MCF 10A (cell line): ENCODE measurements at places on chromosomes 2 and 18. TPM values are rescaled to one million over a fixed set of nuclear protein-coding genes. Genes with fewer than 3 reads are reported as not detected.

KRTCAP3 gene
- 4.1 and 6.9 TPM in 2 replicates for total RNA-seq

ALPG gene
- total RNA-seq, result not detected in 2 replicates

ABCA12 gene
- 36.1 and 37.8 TPM in 2 replicates for total RNA-seq

AKAIN1 gene
- total RNA-seq, result not detected in 2 replicates

DNA sequence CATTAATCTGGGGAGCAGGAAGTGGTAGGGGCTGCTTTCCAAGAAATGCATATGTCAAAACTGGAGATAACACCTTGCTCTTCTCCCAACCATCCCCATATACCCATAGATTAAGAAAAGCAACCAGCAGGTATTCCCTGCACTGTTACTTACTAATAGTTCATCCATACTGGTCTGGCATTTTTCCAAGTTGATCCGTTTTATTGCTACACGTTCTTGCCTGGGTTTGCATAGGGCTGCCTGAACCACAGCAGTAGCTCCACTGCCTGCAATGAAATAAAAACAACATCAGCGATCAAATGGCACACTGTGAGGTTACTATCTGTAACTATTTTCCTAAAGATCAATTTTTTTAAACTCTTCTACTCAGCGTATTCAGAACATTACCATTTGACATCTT, 65.6 kb downstream of the STK39 start:
- DNase-seq, result peak; percentile 9
- peaks cover 14% of the 10 kb centered on the region for H3K36me3 ChIP-seq
- H3K27me3 ChIP-seq, result no peaks in the 10 kb centered on the region
- H3K27ac ChIP-seq, result no peak overlapping the region

DNA sequence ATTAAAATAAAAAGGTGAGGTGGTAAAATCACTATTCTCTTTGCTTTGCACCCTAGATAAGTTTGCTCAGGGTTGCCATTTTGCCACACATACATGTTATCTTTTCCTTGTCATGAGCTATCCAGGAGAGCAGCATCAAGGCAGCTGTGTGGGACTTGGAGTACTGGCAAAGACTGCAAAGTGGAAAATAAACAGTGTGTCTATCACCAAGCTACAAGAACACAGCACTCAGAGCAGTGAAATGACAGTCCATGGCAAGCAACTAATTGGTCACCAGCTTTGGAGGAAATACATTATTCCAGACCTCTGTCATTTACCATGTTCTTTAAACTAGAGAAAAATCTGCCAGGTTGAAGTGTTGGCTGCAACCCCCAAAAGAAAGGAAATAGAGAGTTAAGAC, 687.8 kb upstream of the FANCL start:
- H3K27ac ChIP-seq, result no peak overlapping the region
- H3K4me1 ChIP-seq, result peaks cover 14% of the 10 kb centered on the region
- no peak for DNase-seq

DNA sequence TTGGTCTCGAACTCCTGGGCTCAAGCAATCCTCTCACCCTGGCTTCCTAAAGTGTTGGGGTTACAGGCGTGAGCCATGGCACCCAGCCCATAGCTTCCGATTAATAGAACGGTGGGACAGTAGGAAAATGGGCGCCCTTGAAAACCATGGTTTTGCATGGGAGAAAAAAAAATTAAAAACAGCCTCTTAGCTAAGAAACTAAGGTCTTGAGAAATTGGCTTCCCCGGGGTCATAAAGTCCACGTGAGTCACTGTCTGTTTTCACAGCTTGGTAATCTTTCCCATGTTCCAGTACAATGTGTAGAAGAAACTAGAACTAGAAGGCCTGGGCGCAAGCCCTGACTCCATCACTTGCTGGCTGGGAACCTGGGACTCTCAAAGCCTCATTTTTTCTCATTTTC, 20.7 kb downstream of the B3GNT2 start:
- H3K27ac ChIP-seq, result peak overlapping the region; percentile 61
- H3K36me3 ChIP-seq, result peaks cover 6% of the 10 kb centered on the region
- H3K4me3 ChIP-seq, result no peak overlapping the region

GRCh38 chr2:28618221-28619141, 122.6 kb downstream of the PLB1 start:
- no peaks in the 10 kb centered on the region for H3K27me3 ChIP-seq
- no peaks in the 10 kb centered on the region for H3K36me3 ChIP-seq
- peak overlapping the region; percentile 55 for H3K27ac ChIP-seq
- H3K4me3 ChIP-seq, result no peak overlapping the region
- no peak for DNase-seq
- H3K4me1 ChIP-seq, result peaks cover 27% of the 10 kb centered on the region

DNA sequence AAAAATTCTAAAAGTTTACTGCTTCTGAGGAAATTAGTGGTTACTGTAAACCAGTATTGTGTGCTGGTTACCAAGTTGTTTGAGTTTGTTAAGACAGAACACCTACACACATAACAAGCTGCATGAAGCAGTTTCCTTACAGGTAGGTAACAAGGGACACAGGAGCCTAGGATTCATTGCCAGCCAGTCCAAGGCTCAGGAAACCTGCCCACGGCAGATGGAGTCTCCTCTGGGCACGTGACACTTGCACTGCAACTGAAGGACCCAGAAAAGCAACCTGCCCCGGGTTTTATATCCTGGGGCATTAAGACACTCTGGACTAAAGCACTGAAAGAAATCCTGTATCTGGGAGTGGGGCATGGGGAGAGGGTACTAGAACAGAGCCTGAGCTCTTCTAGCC, 639.3 kb downstream of the ADCYAP1 start:
- no peaks in the 10 kb centered on the region for H3K27me3 ChIP-seq
- no peak overlapping the region for H3K27ac ChIP-seq
- no peak overlapping the region for H3K4me3 ChIP-seq

LYG1 gene
- 0.42 and 1.2 TPM in 2 replicates for total RNA-seq

DNA sequence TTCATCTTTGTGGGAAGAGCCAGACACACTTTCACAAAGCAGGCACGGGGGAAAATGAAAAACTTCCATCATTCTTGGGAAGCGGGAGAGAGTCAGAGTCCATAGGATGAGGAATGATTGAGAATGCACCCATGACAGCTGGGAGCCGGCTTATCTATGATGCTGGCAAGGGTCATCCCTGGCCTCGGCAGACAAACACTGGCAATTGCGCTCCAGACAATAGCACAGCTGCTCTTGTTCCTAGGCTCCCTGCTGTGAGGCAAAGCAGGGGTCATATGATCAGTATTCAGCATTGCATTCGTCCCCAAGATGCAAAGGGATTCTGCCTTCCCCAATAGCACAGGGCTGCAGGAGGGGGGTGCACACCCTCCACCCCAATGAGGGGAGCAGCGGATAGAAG, 33.0 kb downstream of the CYRIA start:
- peaks cover 8% of the 10 kb centered on the region for H3K4me1 ChIP-seq
- no peaks in the 10 kb centered on the region for H3K27me3 ChIP-seq
- no peak overlapping the region for H3K4me3 ChIP-seq
- no peak overlapping the region for H3K27ac ChIP-seq
- no peak for DNase-seq
- H3K36me3 ChIP-seq, result no peaks in the 10 kb centered on the region

- no peaks in the 10 kb centered on the region for H3K36me3 ChIP-seq
- peaks cover 38% of the 10 kb centered on the region for H3K27me3 ChIP-seq
- no peak for DNase-seq
- H3K27ac ChIP-seq, result no peak overlapping the region
- no peak overlapping the region for H3K4me3 ChIP-seq
Observed at GRCh38 chr2:236507393-236508085, 62.1 kb upstream of the ACKR3 start.

CXCR1 gene
- 0.12 TPM in 1 of 2 replicates, not detected in the other for total RNA-seq

- no peak overlapping the region for H3K27ac ChIP-seq
- peaks cover 6% of the 10 kb centered on the region for H3K36me3 ChIP-seq
- H3K4me3 ChIP-seq, result no peak overlapping the region
- no peaks in the 10 kb centered on the region for H3K27me3 ChIP-seq
Observed at GRCh38 chr2:233044974-233045605, 12.6 kb downstream of the NEU2 start.

ITGA4 gene
- 0.19 and 0.42 TPM in 2 replicates for total RNA-seq

GRCh38 chr18:38421021-38421420, 855.4 kb upstream of the CELF4 start:
- no peaks in the 10 kb centered on the region for H3K4me1 ChIP-seq
- no peaks in the 10 kb centered on the region for H3K36me3 ChIP-seq
- H3K4me3 ChIP-seq, result no peak overlapping the region
- no peak overlapping the region for H3K27ac ChIP-seq
- H3K27me3 ChIP-seq, result no peaks in the 10 kb centered on the region

SNTG2 gene
- total RNA-seq, result not detected in 2 replicates

GRCh38 chr2:9897846-9898245, 53.6 kb upstream of the GRHL1 start:
- H3K4me1 ChIP-seq, result peaks cover 33% of the 10 kb centered on the region
- DNase-seq, result no peak
- H3K27me3 ChIP-seq, result no peaks in the 10 kb centered on the region

- no peaks in the 10 kb centered on the region for H3K4me1 ChIP-seq
- DNase-seq, result no peak
- H3K4me3 ChIP-seq, result no peak overlapping the region
- H3K27me3 ChIP-seq, result no peaks in the 10 kb centered on the region
- no peak overlapping the region for H3K27ac ChIP-seq
Observed at GRCh38 chr2:48015421-48015820, 109.1 kb upstream of the FBXO11 start.

DNA sequence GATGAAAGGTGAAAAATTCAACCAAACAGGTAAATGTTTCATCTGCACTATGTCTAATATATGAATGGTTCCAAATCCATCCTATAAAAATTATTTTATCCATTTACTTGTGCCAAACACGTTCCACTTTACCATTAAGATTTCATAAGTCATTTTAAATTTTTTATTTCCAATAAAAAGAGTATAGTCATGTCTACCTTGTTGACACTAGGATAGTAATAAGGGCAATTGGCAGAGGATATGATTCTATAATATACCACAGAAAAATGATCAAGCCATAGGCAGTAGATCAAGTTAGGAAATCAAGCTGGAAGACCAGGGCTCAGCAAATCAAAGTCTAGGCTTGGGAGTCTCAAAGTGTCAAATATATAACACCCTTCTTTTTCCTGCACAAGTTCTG, 384.3 kb downstream of the METTL4 start:
- H3K27me3 ChIP-seq, result no peaks in the 10 kb centered on the region
- H3K27ac ChIP-seq, result no peak overlapping the region
- DNase-seq, result no peak
- H3K4me3 ChIP-seq, result no peak overlapping the region
- no peaks in the 10 kb centered on the region for H3K36me3 ChIP-seq

C2orf92 gene
- total RNA-seq, result 5.3 and 7.6 TPM in 2 replicates

DNA sequence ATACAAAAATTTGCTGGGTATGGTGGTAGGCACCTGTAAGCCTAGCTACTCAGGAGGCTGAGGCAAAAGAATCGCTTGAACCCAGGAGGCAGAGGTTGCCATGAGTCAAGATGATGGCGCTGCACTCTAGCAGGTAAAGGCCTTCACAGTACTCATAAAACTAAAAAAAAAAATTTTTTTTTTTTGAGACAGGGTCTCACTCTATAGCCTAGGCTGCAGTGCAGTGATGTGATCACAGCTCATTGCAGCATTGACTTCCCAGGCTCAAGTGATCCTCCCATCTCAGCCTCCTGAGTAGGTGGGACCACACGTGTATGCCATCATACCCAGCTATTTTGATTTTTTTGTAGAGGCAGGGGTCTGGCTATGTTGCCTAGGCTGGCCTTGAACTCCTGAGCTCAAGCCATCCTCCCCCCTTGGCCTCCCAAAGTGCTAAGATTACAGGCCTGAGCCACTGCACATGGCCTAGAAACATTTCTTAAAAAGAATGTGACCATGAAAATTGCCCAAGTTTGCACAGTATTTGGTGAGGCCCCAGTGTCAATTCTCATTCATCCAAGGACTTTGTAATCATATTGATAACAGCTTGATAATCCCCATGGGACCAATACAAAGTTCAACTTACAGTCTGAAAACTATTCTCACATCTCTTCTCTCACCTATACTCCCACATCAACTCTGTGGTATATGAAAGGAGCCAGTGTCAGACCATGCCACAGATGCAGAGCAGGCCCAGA, 64.2 kb upstream of the MYCN start:
- H3K27me3 ChIP-seq, result no peaks in the 10 kb centered on the region
- H3K4me3 ChIP-seq, result no peak overlapping the region
- DNase-seq, result no peak

- H3K27ac ChIP-seq, result no peak overlapping the region
- no peaks in the 10 kb centered on the region for H3K27me3 ChIP-seq
- no peak for DNase-seq
Observed at GRCh38 chr18:13895505-13896033, 19.8 kb downstream of the MC2R start.

DNA sequence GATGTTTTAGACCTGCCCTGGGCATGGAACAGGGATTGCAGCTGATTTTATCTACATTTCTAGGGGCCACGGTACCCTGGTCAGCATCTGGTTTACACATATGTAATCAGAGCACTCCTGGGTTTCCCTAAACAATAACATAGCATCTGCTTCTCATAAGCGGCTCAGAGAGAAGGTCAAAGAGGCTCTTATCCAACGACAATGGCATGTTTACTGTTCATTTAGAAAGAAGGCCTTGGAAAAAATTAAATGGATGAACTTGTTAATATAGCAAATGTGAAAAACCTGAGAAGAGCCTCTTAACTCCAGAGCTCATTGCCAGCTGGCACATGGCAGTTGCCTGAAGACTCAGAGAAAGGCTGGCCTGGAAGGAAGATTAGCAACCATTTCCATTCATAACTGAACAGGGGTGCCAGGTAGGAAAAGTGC, 202.8 kb upstream of the THUMPD2 start:
- no peaks in the 10 kb centered on the region for H3K36me3 ChIP-seq
- H3K27me3 ChIP-seq, result no peaks in the 10 kb centered on the region
- H3K4me1 ChIP-seq, result no peaks in the 10 kb centered on the region
- no peak overlapping the region for H3K4me3 ChIP-seq
- no peak overlapping the region for H3K27ac ChIP-seq

DNA sequence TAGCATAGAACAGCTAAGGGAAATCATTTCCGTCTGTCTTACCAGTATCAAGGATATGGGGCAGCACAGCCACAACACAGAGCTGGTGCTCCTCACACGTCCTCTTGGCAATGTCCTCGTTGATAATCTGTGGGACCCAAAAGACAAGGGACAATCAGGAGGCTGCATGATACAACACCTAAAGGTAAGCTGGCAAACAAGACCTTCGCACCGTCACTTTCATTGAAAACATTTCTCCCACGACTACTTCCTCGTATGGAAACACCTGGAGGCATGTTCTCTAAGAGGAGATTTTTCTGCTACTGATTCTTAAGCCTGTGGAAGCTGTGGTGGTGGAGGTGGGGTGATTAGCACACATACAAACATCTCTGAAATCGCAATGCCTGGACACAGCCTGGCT, 23.7 kb downstream of the PDIA6 start:
- no peak for DNase-seq
- no peaks in the 10 kb centered on the region for H3K27me3 ChIP-seq
- H3K36me3 ChIP-seq, result peaks cover 92% of the 10 kb centered on the region
- H3K4me3 ChIP-seq, result no peak overlapping the region
- H3K4me1 ChIP-seq, result no peaks in the 10 kb centered on the region

GRCh38 chr2:86413296-86414094, 27.7 kb upstream of the KDM3A start:
- no peaks in the 10 kb centered on the region for H3K36me3 ChIP-seq
- DNase-seq, result no peak
- no peak overlapping the region for H3K4me3 ChIP-seq
- H3K27me3 ChIP-seq, result peaks cover 14% of the 10 kb centered on the region
- no peak overlapping the region for H3K27ac ChIP-seq
- H3K4me1 ChIP-seq, result peaks cover 9% of the 10 kb centered on the region
